ENCODE measurements at places on chromosomes 12 and 14.

GRCh38 chr12:60616400-60616799 lies 1020.6 kb downstream of the SLC16A7 start:
- no peak for DNase-seq

DNA sequence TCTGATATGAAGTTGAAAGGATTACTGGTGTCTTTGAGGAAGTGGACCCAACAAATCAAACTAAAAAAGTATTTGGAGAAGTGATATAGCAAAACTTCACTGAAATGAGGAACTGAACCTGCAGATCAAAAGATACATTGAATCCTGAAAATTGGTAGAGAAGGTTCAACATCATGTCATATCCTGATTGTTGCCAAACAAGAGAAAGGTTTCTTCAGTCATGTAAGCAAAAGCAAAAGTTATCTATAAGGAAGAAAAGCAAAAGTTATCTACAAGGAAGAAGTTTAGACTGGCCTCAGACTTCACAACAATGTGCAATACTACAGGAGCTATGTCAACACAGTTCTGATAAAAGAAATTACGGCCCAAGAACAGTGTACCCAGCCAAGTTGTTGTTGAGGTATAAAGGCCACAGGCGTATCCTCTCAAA lies 142.7 kb downstream of the RAD51B start:
- DNase-seq = no peak

DNA sequence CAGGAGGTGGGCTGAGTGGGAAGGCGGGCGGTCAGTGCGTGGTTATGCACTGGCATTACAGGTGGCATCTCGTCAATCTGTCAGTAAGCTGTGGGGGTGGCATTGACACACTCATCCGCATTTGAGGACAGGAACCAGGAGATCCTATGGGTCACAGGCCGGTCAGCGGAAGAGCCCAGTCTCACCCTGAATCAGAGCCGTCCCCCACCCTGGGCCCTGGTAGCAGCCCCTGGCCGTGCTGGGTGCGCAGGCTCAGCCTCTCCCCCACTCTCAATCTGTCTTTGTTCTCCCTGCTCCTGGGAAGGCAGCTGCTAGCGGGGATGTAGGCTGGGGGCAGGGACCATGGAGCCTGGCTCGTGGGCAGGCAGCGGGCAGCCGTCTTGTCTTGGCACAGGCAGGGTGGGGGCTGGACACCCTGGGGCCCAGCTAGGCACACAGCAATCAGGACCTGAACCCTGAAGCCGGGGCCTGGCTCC lies 5.1 kb downstream of the INF2 start:
- DNase-seq = no peak

DNA sequence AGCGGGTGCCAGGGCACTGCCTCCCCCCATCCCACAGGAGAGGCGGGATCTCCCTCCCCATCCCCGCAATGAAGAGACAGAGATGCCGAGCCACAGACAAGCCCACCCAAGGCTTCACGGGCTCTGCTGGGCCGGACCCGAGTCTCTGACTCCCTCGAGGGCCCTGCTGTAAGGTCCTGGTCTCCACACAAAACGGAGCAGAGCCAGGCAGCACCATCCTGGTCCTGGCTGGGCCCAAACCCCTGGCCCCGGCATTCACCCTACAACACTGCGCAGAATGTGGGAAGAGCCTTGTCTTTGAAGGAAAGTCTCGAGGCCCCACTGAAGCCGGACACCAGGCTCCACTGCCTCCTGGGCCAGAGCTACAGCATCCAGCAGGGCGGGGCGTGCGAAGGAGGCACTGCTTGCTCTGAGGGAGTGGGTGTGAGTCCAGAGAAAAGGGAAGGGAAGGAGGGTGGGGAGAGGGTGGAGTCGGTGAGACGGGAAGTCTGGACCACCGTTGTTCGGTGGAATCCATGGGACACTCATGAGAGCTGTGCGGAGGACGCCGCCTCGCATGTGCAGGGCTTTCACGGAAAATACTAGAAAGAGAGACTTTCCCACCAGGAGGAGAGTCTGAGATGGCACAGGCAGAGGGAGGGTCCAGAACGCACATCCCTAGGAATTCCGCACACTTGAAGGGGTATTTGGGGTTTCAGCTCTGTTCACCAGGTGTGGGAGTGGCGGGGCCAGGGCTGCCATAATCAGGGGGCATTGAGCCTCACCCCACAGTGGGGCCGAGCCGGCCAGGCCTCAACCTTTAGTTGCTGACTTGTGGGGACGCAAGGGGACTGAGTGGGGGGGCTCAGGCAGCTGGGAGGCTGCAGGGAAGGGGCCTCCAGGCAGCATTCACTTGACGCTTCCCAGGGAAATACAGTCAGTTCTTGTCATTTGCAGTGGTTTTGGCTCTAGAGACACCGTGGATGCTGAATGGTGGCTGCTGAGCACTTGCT lies 36.8 kb downstream of the GALNT9 start:
- DNase-seq = no peak

DNA sequence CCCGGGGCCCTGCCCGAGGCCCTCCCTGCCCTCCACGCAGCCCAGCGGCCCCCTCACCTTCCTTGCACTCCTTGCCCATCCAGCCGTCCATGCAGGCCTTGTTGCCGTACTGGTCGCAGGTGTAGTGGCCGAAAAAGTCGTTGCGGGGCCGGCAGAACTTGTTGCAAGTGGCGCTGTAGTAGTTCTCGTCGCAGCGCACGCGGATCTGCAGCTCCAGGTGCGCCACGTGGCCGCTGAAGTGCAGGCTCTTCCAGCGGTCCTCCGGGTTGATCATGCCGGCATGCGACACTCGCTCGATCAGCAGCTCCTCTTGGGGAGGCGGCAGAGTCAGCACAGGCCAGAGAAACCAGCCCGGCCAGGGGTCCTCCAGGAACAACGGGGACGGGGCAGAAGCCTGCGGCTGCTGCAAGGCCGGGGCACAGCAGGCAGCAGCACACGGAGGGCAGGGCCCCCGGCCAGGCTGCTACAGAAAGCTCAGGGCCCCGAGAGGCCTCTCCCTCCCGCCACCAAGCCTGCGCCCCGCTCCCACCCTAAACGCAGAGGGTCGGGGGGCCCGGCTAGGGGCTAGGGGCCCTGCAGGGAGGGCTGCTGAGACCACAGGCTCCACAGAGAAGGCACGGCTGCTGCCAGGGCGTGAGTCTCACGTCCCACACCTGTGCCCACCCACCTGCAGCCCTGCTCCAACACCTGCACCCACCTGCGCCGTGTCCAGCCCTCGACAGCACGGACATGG lies 12.7 kb downstream of the JAG2 start:
- no peak for DNase-seq
